ENCODE measurements at places on chromosomes 2 and 18.

DNA sequence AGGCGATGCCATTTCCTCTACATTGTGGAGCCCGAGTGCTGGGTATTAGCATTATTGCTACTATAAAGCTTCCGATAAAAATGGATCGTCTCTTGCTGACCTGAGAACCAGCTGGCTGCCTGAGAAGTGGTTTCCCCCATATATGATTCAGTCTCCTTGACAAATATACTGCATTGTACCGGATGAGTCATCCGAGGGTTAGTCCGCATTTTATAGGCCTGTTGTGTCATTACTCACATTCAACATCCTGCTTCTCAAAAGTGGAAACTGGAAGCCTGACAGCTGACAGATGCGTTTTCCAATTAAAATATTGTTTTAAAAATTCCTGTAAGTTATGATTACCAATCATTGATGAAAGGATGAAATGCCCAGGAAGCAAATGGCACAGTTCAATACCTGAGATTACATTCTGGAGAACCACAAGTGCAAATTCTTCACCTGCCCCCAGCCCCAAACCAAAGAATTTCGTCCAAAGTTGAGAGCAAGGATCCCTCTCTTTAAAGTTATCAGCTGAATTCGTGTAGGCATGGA is 65.7 kb downstream of the SPRED2 start:
- DNase-seq: no peak

- DNase-seq: no peak
Observed at GRCh38 chr18:48646976-48647375, 108.1 kb downstream of the CTIF start.

- no peak for DNase-seq
Observed at GRCh38 chr2:131130298-131130596, 25.1 kb downstream of the PLEKHB2 start.

DNA sequence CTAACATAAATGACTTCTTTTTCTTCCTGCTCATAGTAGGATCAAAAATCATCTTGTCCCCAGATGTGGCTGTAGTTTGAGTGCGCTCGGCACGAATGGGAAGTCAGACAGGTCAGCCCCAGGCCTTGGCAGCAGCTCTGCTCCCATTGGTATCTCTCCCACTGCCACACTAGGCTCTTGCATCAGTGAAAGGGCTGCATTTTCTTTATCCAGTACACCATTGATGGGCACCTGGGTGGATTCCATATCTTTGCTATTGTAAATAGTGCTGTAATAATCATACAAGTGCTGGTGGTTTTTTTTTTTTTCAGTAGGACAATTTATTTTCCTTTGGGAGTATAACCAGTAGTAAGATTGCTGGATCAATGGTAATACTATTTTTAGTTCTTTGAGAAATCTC is 865.5 kb downstream of the CCDC85A start:
- DNase-seq: no peak

DNA sequence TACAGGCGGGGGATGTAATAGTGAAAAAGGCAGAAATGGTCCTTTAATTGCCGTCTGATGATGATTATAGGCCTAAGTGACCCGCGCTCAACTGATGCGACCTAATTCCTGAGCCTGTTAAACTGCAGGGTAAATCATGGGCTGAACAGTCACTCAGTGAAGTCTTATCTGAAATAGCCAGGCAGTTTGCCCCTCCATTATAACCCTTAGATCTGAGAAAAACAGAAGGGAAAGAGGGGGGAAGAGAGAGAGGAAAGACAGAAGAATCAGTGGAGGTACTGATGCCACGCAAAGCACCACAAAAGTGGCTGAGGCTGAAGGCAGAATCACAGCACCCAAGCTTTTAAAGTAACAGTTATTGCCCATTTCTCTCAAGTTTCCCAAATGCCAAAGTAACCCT is 73.1 kb upstream of the DNMT3A start:
- no peak for DNase-seq

All from effector memory CD4-positive, alpha-beta T cell (primary cell).